ENCODE measurements at places on chromosomes 5 and 9.
A peak's percentile ranks its signal among the peaks of the same experiment; 100 is the strongest.

DNA sequence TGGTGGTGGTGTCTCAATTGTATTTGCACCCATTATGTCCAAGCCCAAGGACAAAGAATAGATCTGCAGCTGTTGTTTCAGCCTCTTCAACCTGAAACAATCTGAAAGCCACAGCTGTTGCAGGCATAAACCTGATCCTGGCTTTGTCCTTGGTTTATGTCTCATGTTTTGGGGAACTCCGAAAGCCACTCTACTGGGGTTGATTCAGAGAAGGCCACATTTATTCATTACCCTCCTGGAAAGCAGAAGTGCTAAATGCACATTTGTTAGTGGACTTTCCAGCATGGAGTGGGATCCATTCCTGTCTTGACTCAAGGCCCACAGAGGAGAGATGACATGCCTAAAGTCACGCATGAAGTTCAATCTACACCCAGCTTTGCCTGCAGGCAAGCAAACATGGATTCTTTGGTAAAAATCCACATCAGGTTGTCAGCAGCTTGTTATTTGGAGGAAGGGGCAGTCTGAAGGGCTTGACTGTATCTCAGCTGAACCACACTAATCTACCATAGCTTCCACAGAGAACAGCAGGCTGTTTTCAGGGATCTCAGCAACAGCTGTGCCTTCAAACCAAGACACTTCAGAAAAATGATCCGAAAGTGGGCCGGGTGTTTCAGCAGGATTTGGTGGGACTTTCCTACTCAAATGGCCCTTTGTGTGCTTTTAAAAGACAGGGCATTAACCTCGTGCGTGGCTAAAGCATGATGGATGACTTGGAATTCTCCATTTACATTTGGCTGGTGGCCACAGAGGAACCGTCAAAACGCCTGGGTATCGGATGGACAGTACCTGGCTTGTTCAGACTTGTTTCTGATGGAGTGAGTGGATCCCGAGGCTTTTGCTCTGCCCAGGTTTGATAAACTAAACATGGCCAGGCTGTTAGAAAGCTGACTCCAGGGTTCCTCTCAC, 36.2 kb upstream of the ADAM19 start:
- DNase-seq, result no peak

DNA sequence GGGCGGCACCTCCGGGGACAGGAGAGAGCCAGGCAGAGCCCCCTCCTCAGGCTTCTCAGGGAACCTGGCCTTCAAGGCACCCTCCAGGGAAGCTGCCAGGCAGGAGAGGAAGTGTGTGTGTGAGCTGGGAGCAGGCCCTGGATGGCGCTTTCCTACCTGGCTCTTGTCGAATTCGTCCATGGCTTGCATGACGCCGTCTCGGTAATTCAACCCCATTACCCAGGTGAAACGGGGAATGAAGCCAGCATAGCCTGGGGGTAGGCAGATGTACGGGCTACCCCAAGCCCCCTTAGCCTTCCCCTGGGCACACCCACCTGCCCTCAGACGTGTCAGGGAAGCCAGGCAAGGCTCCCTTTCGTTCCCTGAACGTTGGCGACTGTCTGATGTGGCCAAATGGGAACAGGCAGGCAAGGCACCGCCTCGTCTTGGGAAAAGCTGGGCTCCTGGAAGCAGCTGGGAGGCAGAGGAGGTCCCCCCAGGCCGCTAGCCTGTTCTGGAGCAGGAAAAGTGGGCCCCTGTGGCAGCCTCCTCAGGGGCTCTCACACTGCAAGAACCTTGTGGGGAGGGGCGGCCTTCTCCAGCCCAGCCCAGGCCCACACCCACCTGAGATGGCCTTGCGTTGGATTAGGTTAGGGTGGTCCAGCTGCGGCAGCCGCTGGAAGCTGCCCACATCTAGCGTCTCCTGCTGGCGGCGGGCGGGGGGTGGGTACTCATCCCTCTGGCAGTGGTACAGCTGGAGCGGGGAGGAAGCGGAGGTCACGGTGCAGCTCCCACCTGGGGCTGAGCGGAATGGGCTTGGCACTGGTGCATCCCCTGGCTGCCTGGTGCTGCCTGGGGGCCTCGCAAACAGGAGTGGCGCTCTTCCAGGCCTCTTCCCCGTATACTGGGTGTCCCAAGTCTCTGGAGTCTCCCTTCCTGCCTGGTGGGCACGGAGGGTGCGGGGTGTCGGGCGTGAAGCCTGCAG, 3.7 kb downstream of the TUBB4B start:
- DNase-seq, result no peak

DNA sequence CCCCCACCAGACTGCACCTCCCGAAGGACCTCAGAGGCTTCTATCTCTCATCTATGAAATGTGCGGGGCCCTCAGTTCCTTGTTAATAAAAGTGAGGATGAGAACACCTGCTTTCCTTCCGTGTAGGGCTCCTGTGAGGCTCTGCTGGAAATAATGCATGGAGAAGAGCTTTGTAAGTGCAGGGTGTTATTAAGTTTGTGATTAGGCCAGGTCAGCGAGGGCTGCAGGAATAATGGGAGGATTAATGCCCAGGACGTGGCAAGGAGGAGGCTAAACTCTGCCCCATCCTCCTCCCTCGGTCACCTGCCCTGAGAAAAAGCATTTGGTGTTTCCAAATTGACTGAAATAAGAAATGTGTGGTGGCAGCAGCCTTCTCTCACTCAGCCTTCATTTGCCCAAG, 83.5 kb upstream of the HSPA9 start:
- no peak for DNase-seq

DNA sequence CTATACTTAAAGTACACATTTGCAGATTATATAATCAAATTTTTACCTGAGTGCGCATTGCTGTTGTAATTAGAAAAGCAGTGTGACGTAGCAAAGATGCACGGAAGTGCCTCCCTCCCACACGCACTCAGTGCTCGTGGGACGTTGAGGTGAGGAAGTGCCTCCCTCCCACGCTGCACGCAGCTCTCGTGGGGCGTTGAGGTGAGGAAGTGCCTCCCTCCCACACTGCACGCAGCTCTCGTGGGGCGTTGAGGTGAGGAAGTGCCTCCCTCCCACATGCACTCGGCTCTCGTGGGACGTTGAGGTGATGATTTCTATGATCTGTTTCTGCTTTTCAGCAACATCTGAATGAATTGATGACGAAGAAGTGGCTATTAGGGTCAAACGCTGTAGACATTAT, 21.0 kb downstream of the EXOC3 start:
- DNase-seq, result peak; percentile 19

- DNase-seq, result no peak
These were observed 14.0 kb downstream of the NDUFS6 start for GRCh38 chr5:1815071-1815786.

DNA sequence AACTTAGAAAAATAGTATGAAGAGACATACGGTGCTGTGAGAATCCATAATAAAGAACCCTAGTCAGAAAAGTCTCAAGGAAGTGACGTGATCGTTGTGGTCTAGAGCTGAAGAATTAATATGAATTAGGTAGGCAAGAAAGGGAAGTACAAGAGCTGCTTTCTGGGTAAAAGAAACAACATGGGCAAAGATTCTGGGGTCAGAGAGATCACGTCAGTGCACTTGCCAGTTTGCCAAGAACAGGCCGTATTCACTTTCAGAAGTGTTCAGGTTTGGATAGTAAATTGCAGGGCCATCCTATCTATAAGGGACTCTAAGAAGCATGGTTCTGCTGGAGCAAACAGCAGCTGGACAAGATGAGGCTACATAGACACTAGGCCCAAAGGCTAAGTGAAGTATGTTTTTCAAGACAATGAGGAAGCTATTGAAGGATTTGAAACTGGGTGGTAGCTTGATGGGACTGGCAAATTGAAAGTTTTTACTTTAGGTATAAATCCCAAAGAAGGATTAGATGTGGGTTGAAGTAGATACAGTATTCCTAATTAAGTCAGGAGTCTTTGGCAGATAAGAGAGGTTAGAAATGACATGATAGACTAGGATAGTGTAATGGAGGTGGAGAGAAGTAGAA, 4.8 kb upstream of the CHD1 start:
- no peak for DNase-seq

- no peak for DNase-seq
These were observed 512 bp downstream of the PLK2 start for GRCh38 chr5:58459146-58460001.

All from caudate nucleus (tissue), 63 donors.